ENCODE measurements at places on chromosomes 2 and 18.

GRCh38 chr2:85019121-85019520, 48.2 kb downstream of the KCMF1 start:
- no peak for DNase-seq

- no peak for DNase-seq
These were observed 57.6 kb upstream of the ZNF532 start for GRCh38 chr18:58806826-58807714.

DNA sequence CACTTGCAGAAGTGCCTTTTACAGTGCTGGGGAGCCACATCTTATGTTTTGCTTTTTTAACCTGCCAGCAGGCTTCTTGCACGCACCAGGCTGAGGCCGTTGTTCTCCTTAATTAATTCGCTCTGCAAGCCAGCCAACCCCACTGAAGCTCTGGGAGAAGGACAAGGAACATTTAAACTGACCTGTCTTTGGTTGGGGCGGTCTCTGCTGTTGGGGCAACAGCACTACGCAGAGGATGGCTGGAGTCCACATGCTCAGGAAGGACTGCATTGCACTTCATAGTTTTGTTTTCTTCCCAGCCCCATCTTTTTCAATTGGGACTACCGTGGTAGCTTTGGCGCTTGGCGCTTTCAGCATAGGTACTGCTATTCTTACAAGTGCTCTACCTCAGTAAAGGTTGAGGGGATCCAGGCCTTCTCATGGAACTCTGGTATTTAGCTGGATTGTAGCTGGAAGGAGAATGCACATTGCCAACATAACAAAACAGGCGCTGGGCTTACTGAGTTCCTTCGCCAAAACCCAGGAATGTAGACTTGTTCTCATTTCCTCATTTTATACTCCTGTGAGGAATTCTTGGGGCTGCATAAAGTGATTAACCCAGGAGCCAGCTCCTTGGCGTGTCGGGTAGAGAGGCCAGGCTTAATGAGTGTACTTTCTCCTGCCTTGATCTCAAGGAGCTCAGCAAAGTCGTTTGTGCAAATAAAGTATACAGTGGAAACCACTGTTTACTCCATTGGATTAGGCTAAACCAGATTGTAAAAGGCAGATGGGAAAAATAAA, 146.2 kb downstream of the PRKCE start:
- DNase-seq = no peak

DNA sequence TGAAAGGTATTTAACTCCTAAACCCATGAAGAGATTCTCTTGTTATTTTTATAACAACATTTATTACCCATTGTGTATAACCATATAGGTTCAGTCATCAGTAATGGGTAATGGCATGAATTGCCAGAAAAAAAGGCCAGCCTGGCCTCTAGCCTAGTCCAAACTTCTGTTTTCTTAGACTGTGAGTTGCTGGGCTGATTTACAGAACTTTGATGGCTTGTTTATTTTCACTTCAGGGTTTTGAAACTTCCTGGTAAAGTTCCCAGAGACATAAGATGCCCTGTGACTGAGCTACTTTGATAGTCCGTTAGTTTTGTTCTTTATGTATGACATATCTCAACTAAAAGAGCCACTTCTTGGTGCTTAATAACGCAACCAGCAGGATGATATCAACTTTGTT, 164.8 kb downstream of the METTL4 start:
- no peak for DNase-seq

DNA sequence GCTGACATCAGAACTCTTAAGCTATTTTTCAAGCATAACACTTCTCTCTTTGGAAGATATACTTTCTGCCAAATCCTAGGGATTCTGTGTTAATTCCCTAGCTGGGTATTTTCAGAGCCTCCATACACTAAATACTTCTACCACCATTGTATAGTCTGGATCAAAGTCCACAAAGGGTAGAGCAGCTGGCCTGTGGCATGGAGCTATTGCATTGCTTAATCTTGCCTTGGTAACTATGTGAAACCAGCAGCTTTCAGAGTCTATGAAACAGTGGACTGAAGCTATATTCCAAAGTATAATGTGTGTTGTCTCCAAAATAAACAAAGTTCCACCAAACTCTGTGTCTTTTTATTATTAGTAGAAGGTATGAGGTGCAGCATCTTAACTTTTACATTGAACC, 296.9 kb upstream of the CDH19 start:
- DNase-seq = no peak

GRCh38 chr2:77021161-77021560, 501.0 kb downstream of the LRRTM4 start:
- DNase-seq = no peak

Data from stimulated activated CD4-positive, alpha-beta T cell treated with anti-CD3 and anti-CD28 coated beads, TNF-alpha, amount 100 ng/mL, for 1 hour (primary cell).